ENCODE measurements at places on chromosomes 3 and 15.

- no peak for DNase-seq
Observed at GRCh38 chr3:113213896-113214587, 2.7 kb downstream of the BOC start.

DNA sequence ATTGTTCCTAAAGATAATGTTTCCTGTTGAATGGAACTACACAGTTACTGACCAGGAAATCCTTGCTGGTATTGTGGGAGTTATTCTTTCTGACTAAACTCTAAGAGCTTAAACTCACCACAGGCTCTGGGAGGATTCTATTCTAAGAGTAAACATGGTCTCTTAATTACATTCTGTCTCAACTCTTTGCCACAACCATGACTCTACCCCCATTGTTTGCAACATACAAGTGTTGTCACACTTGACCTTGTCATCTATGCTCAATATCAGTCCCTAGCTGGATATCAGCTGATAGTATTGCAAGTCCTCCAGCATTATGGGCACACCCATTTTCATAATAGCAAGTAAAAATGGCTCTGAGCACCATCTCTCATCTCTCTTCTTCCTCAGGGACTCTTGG is 29.6 kb upstream of the SECISBP2L start:
- DNase-seq: no peak

- no peak for DNase-seq
Observed at GRCh38 chr3:40290396-40290795, 19.1 kb upstream of the EIF1B start.

GRCh38 chr15:45794712-45795439 is 160.0 kb downstream of the SQOR start:
- DNase-seq: no peak

DNA sequence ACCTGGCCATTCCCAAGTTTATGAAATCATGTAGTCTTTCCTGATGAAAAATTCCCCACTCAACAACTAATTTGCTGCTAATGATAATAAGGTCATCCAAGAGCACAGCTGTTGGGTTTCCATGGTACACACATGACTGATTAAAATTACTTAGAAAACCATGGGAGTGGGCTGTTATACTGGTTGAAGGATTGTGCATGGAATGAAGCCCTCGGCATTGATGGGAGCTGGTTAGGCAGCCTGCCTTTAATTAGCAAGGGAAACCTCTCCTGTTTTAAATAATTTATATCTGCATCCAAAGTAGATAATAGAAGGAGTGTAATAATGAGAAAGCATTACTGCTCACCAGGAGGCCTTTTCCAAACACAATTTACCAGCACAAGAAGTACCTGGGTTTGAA is 235.1 kb upstream of the CFAP20DC start:
- DNase-seq: no peak

DNA sequence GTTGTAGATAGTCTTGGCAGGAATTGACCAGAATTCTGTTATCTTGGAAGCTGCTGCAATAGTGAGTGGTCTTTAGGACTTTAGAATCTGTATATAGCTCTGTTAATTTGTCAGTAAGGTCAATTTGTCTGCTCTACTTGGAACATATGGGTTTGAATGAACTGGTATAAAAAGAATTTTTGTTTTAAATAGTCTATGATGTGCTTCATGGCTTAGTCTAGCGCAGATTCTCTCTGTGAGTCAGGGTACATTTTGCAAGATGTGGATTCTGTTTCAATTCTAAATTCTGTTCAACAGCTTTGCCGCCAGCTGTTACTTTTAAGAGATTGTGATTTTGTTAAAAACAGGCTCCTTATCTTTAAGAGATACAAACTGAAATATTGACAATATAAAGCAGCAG is 135.9 kb upstream of the AGBL1 start:
- no peak for DNase-seq

- no peak for DNase-seq
Observed at GRCh38 chr15:91538782-91539181, 314.7 kb upstream of the SLCO3A1 start.

- DNase-seq: peak; percentile 75
Observed at GRCh38 chr3:101643861-101644613, 32.9 kb downstream of the ZBTB11 start.

GRCh38 chr3:51646091-51646490 is 25.0 kb upstream of the TEX264 start:
- DNase-seq: no peak

GRCh38 chr3:124451630-124452317 is 278.5 kb upstream of the UMPS start:
- DNase-seq: no peak

- no peak for DNase-seq
Observed at GRCh38 chr3:99869621-99870020, 52.0 kb downstream of the CMSS1 start.

DNA sequence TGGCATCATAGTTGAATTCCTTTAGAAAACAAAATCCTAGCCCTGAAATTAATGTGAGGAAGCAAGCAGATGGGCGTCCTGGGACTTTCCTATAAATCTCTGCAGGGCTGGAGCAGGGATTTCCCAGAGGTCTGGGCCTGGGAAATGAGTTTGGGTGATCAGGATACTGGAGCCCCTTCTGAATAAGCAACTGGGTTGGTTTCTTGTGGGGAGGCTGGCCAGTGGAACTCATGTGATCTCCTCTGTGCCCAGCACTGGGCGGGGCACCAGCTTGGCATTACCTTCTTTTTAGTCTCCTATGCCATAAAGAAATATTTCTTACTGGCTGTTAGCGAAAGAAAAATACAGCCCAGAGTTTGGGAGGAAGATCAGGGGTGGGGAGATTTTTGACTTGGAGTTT is 1.7 kb downstream of the THSD4 start:
- no peak for DNase-seq

GRCh38 chr15:52054381-52054780 is 35.4 kb downstream of the MAPK6 start:
- DNase-seq: no peak

DNA sequence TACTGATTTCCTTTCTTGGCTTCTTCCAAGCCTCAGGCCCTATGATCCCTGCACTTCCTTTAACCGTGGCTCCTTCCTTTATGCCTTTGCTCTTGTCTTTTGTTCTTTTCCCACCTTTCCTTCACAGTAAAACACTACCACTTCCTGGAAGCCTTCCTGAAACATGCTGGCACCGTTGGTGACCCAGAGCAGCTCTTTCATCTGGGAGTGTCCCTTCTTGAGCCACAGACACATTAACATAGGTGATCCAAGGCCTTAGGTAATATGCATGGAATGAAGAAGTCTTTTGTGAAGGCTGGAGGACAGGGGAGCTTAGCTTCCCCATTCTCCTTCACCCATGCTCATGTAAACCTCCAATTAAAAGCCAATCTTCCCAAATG is 39.4 kb downstream of the AMOTL2 start:
- DNase-seq: no peak

DNA sequence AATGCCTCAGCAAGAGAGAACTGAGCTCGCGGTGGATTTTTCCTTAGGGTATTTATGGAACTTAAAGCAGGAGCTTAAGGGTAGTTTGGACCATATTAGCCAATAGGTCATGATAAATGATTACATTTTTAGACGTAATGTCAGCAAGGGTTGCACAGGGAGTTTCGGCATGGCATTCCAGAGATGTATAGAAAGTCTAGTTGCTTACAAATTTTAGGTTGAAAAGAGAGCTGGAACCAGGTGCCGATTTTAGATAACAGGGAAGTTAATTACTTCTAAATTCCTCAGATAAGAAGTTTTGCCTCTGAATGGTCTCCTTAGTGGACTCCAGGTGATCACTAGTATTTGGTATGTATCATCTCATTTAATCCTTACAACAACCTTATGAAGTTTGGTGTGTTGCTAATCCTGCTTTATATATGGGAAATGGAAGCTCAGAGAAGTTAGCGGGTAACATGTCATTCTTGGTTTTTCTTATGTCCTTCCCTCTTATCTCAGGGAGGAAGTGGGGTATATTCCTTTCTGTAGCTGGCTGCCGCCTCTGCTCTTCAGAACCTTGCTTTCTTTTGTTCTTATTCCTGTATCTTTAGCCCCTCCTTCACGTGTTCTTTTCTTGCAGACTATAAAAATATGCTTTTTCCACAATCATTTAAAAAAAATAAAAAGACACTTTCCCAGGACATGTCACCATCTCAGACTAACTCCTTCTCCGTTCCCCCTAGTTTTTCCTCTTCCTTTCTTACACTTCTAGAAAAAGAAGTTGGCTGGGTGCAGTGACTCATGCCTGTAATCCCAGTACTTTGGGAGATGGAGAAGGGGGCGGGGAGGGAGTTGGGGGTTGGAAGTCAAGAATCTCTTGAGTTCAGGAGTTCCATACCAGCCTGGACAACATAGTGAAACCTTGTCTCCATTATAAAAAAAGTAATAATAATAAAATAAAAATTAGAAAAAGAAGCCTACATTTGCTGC is 25.7 kb downstream of the IQGAP1 start:
- no peak for DNase-seq

- no peak for DNase-seq
Observed at GRCh38 chr15:82855286-82856100, 46.1 kb downstream of the WHAMM start.

- no peak for DNase-seq
Observed at GRCh38 chr3:97417-98258, 98.9 kb upstream of the CHL1 start.

GRCh38 chr3:119880966-119881365 is 99.1 kb downstream of the NR1I2 start:
- no peak for DNase-seq

GRCh38 chr3:144104679-144105078 is 133.1 kb downstream of the DIPK2A start:
- no peak for DNase-seq

- no peak for DNase-seq
Observed at GRCh38 chr15:48458876-48459275, 127.6 kb downstream of the DUT start.

- DNase-seq: no peak
Observed at GRCh38 chr3:151106311-151106710, 20.8 kb downstream of the MED12L start.

DNA sequence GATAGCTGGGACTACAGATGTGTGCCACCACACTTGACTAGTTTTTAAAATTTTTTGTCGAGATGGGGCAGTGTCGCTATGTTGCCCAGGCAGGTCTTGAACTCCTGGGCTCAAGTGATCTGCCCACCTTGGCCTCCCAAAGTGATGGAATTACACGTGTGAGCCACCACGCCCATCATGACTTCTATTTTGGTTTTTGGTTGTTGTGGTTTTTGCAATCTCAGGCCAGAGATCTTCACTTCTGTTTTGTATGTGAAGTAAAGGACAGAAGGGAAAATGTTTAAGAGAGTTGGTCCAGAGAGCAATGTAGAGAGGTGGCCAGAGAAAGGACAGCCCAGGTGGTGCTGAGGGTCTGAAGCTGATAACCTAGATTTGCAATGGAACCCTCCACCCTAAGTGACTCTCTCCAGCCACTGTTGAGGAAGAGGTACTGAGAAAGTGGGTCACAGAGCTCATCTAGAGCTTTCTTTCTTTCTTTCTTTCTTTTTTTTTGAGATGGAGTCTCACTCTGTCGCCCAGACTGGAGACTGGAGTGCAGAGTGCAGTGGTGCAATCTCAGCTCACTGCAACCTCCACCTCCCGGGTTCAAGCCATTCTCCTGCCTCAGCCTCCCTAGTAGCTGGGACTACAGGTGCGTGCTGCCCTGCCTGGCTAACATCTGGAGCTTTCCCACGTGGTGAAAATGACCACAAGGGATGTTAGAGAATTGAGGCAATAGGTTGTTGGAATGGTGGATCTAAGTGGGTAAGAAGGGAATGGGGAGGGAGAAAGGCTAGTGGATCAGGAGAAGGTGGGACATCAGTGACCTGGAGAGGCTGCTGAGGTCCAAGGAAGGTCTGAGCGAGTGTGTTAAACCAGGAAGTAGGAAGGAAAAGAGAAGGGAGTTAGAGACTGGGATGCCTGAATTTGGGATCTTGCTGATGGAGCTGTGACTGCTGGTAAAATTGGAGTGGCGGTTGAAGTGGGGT is 22.4 kb upstream of the SEMA4B start:
- DNase-seq: no peak

GRCh38 chr3:15154326-15154725 is 51.7 kb upstream of the CAPN7 start:
- DNase-seq: no peak

DNA sequence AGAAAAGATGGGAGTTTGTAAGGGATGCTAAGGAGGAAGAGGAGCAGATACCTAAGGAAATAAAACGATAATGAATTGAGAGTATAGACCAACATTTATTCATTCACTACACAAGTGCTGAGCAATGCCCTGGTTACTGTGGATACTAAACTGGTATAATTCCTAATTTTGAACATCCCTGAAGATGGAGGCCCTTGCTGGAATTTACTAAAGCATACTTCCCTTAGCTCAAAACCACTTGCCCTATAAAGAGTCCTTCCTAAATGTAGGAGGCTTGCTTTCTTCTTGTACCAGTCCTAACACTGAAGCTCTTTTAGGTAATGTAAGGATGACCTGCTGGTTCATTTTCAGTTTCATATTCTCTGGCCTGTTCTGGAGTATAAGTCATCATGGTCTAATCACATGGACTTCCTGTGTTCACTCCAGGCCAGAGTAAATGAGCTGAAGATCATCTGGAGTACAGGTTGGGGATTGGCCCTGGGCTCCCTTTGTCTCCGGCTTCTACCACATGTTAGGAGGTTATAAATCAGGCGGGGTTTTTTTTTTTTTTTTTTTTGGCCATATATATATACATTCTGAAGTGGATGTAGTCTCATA is 40.1 kb upstream of the MTMR10 start:
- DNase-seq: no peak

- no peak for DNase-seq
Observed at GRCh38 chr15:43538091-43538490, 20.7 kb downstream of the MAP1A start.

GRCh38 chr3:129503471-129504291 is 24.8 kb upstream of the RHO start:
- DNase-seq: no peak

- DNase-seq: peak; percentile 46
Observed at GRCh38 chr3:52237657-52238172, 1.2 kb downstream of the TWF2 start.
